Thoracic aorta (tissue), 2 donors: ENCODE measurements at places on chromosomes 12 and 14. TPM values are rescaled to one million over a fixed set of nuclear protein-coding genes. Genes with fewer than 3 reads are reported as not detected.

DNA sequence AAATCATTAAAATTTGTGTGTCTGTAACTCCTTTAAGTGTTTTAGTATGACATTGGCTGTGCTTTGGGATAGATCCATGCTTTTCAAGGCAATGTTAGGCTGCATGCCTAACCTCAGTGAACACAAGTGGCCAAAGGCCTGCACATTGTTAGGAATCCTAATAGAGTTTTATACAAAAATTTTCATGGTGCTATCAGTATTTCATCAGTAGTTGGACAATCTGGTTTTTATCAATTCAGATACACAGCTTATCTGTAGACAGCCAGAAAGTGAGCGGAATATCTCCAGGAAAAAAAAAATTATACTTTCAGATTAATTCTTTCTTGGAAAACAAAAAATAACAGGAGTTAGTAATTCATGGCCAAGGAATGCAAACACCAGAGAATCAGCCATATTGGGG, 324.0 kb upstream of the PDE3A start:
- DNase-seq, result no peak

- DNase-seq, result no peak
Measured at GRCh38 chr12:112294793-112295192, 87.4 kb downstream of the HECTD4 start.

FAIM2 gene
- total RNA-seq, result 2.8 TPM

ADAMTS20 gene
- total RNA-seq, result not detected
